NK-92 treated with Interleukin-12 subunit alpha and Interleukin-12 subunit beta, amount 100 ng/mL, for 24 hours (cell line): ENCODE measurements at places on chromosomes 11 and 22.

GRCh38 chr22:29074276-29074772 is 1.5 kb downstream of the KREMEN1 start:
- no peak for DNase-seq

DNA sequence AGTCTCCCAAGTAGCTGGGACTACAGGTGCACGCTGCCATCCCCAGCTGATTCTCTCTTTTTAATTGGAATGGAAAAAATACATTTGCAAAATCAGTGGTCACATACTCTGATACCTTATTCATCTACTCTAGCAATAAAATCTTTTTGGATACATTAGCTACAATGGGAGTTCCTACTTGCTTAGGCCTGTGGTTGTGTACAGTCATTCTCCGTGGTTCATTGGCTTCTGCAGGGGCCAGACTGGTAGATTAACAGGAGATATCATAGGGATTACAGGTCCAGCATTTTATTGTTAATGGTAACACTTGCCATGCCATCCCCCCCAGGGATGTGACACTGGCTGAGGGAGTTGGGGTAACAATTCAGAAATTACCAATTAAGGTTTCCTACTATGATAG is 140.0 kb downstream of the ADAMTS15 start:
- no peak for DNase-seq

DNA sequence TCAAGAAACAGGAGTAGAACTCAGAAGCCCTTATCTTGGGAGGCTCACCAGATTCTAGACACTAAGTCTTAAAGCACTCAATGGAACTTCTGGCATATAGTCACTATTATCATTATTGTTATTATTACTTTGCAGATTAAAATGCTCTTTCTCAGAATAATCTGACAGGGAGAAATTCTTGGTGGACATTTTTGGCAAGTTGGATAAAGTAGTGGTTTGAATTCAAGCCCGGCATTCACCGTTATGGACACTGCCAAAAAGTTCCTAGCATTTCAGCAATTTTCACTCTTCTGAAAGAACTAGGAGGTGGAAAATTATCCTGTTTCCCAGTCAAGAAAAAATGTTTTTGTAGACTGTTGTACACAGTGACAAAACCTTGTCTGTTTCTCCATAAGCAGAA is 179.6 kb upstream of the ISX start:
- no peak for DNase-seq

GRCh38 chr11:110505528-110506284 is 76.0 kb downstream of the FDX1 start:
- no peak for DNase-seq

GRCh38 chr11:128354476-128354875 is 232.9 kb downstream of the ETS1 start:
- no peak for DNase-seq

DNA sequence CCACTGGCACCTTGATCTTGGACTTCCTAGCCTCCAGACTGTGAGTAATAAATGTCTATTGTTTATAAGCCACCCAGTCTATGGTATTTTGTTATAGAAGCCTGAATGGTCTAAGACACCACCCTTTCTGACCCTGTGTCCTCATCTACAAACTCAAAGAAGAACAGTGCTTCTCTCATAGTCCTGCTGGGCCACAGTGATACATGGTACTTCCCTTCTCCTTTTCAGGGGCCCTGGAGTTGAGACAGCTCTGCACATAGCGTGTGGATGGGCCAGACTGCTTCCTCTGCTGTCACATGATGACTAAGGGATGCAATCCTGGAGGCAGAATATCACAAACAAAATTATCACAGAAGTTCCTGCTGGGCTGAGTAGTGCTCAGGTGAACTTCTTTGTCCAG is 5.0 kb downstream of the KCNJ11 start:
- no peak for DNase-seq

- no peak for DNase-seq
Observed at GRCh38 chr11:12298610-12299009, 78.8 kb upstream of the PARVA start.

DNA sequence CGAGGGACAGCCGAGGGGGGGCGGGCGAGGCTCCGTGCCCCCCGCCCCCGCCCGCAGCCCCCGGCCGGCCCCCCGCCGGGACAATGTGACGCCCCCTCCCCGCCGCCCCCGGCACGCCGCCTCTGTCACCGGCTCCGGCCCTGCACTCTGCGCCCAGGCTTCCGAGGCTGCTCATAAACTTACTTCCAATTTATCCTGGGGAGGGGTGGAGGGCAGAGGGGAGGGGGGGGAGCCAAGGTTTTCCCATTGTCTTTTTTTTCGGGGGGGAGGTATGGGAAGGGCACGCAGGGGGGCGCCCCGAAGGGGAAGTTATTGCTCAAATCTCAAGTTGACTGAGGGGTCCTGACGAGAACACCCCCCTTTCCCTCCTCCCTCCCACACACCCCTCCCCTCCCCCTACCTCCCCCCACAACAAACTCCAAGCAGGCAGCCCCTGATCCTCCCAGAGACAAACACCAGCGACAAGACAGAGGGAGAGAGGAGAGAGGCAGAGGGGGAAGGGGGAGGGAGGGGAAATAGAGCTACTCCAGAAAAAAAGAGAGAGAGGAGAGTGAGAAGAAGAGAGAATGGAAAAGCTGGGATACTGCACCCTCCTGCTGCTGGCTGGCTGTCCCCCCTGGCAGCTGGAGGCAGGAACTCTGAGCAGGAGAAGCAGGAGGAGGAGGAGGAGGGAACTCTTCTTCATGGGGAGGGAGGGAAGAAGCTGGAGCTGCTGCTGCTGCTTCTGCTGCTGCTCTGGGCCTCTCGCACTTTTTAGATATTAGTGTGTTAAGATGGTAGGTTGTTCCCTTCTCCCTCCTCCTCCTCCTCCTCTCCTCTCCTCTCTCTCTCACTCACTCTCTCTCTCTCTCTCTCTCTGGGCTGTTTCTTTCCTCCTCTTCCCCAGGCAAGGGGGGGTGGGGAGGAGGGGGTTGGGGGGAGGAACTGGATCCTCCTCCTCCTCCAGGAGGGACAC is 631 bp downstream of the PHF21A start:
- DNase-seq, result no peak

DNA sequence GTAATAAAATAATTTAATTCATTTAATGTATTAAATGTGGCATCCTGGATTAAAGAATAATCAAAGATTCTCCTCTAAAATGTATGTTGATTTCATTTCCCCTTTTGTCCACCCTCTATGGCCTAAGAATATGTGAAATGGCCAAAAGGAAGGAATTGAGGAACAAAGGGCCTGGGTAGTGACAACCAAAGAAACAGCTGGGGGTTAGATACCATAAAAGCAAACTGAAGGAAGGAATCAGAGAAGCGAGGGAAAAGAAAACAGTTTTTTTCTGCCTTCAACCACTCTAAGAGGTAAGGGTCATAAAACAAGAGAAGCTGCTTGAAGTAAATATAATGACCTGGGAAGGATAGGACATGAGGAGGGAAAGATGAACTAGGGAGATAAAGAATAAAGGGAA is 139.3 kb downstream of the FAM76B start:
- DNase-seq, result no peak

- no peak for DNase-seq
Observed at GRCh38 chr11:117868088-117868487, 8.4 kb downstream of the FXYD6 start.

GRCh38 chr22:25448435-25449051 is 115.9 kb upstream of the GRK3 start:
- peak; percentile 2 for DNase-seq

DNA sequence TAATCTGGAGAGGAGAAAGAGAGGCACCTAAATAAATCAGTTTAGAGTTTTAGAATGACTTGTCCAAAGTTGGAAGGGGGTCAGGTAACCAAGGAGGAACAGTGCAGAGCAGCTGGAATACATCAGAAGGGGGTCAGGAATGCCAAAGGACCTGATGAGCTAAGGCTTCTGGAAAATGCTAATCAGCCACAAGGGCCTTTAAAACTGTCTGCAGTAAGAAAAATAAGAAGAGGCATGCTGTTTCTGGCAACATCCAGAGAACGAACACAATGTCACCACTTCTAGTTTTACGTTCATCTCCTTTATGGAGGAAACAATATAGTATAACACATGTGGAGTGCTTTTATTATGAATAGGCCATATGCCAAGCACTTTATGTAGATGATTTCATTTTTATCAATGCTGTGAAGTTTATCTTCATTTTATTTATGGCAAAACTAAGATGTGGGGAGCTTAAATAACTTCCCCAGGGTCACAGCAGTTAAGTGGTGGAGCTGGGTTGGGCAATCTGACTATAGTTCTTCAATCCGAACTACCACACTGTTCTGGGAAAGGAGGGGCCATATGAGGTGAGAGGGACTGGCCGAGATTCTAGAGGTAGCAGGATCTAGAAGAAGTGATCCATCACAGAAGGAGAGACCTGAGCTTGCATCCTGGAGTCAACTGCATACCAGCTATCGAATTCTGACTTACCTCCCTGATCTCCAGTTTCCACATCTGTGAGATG is 22.6 kb downstream of the ACO2 start:
- no peak for DNase-seq

DNA sequence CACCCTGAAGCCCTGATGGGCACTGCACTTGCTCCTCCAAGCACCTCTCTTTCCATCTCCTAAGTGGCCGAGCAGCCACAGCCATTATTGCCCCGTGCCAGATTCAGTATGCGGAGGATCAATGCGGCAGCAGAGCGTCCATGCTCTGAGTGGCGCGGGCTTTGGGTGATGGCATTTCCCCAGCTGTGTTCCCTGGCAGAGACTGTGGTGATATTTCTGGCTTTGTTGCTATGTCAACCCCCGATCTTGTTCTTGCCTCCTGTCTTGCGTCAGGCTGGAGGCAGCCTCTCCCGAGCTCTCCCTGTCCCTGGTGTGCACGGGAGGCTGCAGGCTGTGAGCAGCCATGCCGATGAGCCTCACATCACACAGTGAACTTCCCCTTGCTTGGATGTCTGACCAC is 1018.6 kb downstream of the TBC1D22A start:
- DNase-seq, result no peak

- DNase-seq, result no peak
Observed at GRCh38 chr11:35529971-35530495, 4.6 kb upstream of the PAMR1 start.

- DNase-seq, result no peak
Observed at GRCh38 chr11:118211006-118211405, 13.8 kb downstream of the JAML start.

GRCh38 chr11:89052220-89052619 is 13.6 kb downstream of the GRM5 start:
- DNase-seq, result no peak

DNA sequence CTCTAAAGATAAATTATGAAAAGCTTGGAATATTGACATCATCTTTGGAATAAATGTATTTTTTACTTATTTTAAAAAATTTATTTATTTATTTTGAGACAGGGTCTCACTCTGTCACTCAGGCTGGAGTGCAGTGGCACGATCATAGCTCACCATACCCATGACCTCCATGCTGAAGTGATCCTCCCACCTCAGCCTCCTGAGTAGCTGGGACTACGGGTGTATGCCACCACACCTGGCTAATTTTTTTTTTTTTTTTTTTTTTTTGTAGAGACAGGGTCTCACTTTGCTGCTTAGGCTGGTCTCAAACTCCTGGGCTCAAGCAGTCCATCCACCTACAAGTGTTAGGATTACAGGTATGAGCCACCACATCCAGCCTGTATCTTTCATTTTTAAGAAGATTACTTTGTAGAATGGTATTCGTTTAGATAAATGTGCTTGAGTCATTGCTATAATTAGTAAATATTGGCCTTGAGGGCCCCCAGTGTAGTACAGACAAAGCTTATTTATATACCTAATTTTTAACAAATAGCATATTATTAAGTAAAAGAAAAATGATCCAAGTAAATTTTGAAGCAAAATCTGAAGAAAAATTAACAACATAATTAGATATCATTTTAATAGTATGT is 8.5 kb downstream of the SWAP70 start:
- no peak for DNase-seq

- no peak for DNase-seq
Observed at GRCh38 chr11:67538306-67538705, 15.1 kb upstream of the CABP2 start.

- DNase-seq, result no peak
Observed at GRCh38 chr11:45104006-45104789, 42.2 kb upstream of the PRDM11 start.

- no peak for DNase-seq
Observed at GRCh38 chr22:25347752-25348102, 128.3 kb downstream of the CRYBB2 start.

GRCh38 chr11:32374261-32374711 is 61.1 kb downstream of the WT1 start:
- DNase-seq, result peak; percentile 50
